ENCODE measurements at places on chromosomes 1 and 21.

DNA sequence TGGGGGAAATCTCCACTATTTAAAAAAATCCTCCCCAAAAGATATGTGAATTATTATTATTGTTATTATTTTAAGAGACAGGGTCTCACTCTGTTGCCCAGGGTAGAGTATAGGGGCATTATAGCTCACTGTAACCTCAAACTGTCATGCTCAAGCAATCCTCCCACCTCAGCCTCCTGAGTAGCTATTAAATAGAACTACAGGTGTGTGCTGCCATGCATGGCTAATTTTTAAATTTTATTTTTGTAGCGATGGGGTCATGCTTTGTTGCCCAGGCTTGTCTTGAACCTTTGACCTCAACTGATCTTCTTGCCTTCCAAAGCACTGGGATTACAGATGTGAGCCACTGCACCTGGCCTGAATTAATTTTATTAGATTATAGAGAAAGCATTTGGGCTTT lies 116.8 kb downstream of the RABGAP1L start:
- no peak for DNase-seq

GRCh38 chr1:22334860-22335550 lies 116.6 kb upstream of the ZBTB40 start:
- no peak for DNase-seq

GRCh38 chr1:191929383-191929782 lies 228.9 kb upstream of the RGS18 start:
- no peak for DNase-seq

DNA sequence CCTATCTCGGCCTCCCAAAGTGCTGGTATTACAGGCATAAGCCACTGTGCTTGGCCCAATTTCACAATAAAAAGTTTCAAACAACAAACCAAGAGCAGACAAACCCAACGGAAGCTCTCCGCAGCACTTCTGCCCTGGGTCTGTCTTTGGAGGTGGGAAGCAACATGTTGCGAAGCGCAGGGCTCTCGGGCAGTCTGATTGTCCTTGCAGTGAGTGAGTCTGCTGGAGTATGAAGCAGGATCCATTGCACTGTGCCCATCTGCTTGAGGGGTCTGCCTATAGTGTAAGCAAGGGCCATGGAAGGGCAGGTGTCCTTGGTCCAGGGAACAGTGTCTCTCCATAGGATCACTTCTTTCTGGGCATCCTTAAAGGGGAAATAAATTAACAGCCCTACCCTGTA lies 14.6 kb upstream of the PARP1 start:
- no peak for DNase-seq

DNA sequence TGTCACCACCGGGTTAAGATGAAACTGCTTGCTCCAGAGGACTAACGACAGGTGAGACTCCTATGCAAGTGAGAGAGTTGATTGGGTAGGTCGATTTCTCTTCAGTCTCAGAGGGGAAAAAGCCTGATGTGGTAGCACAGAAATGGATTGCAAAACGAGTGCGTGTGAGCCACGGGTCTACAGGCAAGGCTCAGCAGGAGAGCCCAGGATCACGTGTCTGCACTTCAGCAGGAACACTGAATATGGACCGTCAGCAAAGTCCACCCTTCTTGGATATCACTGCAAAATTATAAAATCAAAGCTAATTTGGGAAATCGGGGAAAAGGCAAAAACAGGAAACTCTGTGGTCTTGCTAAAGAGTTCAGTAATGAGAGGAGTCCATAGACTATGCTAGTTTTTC lies 107.7 kb upstream of the ZNF648 start:
- DNase-seq: no peak

- DNase-seq: no peak
Observed at GRCh38 chr1:3085721-3086120, 16.7 kb downstream of the PRDM16 start.

- DNase-seq: no peak
Observed at GRCh38 chr21:41064334-41064791, 103.6 kb upstream of the BACE2 start.

- no peak for DNase-seq
Observed at GRCh38 chr1:177914603-177915002, 55.3 kb downstream of the SEC16B start.

- no peak for DNase-seq
Observed at GRCh38 chr1:82861749-82862148, 1061.0 kb downstream of the ADGRL2 start.

DNA sequence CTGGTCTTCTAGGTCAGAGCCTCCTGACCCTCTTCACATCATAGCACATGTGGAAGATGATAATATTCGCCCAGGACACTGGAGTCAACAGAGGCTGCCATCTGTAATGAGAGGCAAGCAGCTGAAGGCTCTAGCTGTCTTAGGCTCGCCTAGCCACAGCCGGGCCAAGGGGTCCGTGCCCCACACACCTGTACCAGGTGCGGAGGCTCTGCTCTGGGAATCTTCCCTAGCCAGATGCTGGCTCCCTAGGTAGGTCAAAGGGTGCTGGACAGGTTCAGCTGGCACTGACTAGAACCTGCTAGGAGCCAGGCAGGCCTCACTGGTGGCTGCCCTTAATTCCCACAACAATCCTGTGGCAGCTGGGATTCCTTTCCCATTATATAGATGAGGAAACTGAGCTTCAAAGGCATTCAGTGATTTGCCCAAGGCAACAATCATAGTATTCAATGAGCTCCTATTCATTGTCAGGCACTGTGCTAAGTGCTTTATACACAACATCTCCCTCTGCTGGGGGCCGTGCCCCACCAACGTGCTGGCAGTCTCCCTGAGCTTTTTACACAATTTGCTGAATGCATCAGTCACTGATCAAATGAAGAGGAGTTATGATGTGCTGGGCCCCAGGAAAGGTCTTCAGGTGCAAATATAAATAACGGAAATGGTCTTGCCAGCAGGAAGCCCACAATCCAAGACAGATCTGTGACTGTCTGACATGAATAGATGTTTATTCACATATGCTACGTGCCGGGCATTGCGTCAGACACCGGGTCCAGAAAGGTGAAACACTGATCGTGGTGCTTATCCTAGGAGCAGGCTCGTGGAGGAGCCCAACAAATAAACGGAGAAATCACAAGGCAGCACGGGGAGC lies 58.0 kb downstream of the DDX20 start:
- DNase-seq: no peak

GRCh38 chr1:52139817-52140540 lies 1.9 kb upstream of the ZFYVE9 start:
- no peak for DNase-seq
